MCF 10A (cell line): ENCODE measurements at places on chromosomes 6 and 20.

DNA sequence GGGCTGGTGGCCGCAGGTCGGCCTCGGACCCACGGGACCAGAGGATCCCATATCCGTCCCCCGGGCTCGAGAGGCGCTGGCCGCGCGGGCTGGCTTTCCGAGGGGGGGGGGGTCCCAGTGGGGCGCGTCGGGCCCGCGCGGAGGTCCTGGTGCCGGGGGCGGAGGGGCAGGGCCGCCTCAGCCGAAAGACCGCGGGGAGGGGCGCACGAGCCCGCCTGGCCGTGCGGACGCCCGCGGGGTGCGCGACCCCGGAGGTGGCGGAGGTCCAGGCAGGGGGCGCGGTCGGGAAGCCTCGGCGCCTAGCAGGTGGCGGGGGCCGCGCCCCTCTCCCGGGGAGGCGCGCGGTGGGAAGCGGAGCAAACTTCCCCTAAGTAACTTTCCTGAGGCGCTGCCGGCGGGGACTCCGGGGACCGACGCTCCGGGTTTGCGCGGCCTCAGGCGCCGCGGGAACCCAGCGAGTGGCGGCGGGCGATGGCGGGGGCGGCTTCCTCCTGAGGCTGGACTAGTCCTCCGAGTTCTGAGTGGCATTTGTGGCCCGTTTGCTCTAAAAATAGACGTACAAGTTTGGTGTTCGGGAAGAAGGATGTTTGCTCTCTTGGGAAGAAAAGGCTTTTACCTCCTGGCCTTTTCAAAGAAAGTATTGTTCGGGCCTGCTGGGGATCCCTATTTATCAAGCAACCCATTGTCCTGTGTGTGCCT lies 26.5 kb upstream of the BTBD3 start:
- DNase-seq = peak; percentile 40

GRCh38 chr6:134517145-134517658 lies 199.3 kb upstream of the SGK1 start:
- peak; percentile 95 for DNase-seq

DNA sequence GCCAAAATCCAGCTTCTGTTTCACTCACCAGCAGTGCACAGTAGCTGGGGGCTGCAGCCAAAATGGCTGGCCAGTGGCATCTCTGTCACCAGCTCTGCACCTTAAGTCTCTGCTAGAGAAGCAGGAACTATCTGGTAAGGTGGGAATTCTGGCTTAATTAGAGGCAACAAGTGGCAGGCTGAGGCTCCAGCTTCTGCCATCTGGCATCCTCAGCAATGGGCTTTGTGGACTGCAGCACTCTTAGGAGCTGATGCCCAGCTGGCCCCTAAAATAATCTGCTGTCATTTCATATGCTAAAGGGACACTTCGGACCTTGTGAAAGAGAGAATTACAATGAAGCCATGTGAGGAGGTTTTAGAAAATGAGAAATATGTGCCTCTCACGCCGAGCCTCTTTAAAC lies 4.6 kb upstream of the CLDN20 start:
- DNase-seq = no peak

DNA sequence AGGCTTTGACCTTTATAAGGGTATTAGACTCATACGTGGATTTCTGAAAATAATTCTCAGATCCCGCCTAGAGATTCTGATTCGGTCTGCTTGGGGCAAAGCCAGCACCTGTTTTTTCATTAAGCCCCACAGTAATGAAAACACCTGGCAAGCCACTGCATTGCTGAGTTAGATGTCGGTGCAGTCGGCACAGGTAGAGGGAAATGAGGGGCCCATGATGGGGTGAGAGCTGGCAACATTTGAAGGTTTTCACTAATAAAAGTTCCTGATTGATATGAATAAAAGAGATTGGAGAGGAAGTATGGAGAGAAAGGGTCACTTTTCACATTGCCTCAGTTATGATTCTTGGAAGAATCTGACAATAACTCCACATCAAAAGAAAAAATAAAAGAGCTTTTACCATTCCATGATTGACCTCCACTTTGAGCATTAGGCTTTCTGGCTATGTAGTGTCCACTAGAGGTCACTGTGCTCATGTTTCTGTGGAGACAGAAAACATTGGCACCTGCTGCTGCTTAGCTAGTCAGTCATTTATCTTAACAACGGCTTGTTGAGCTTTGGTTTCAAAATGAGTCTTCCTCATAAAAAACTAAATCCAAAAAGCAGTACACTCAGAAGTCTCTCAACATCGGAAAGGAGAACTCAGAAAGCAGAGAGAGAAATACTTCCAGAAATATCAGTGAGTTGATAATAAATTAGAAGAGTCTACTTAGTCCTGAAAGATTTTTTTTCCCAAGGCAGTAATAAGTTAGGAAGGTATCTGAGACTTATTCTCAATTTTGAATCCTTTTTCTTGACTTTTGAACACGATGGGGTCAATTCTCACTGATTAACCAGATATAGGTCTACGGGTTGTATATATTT lies 53.3 kb upstream of the KLHL31 start:
- DNase-seq = peak; percentile 80

- DNase-seq = no peak
These were observed 198.1 kb downstream of the MTFR2 start for GRCh38 chr6:136052031-136052430.

DNA sequence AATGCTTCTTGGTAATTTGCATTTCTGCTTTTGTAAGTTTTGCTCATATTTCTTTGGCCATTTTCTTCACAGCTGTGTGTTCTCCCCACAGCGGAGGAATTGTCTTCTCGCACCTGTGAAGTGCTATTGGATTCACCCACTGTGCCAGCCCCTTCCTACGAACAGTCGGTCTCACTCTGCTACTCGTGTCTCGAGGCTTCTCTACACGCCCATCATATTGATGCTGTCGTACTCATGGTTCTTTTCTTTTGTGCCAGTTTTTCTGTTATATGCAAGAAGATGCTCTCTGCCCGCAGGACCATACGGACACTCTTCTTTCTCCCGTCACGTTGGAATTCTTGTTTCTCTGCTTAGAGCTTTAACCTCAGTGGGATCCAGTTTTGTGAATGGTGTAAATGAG lies 200.3 kb downstream of the DLL1 start:
- no peak for DNase-seq

DNA sequence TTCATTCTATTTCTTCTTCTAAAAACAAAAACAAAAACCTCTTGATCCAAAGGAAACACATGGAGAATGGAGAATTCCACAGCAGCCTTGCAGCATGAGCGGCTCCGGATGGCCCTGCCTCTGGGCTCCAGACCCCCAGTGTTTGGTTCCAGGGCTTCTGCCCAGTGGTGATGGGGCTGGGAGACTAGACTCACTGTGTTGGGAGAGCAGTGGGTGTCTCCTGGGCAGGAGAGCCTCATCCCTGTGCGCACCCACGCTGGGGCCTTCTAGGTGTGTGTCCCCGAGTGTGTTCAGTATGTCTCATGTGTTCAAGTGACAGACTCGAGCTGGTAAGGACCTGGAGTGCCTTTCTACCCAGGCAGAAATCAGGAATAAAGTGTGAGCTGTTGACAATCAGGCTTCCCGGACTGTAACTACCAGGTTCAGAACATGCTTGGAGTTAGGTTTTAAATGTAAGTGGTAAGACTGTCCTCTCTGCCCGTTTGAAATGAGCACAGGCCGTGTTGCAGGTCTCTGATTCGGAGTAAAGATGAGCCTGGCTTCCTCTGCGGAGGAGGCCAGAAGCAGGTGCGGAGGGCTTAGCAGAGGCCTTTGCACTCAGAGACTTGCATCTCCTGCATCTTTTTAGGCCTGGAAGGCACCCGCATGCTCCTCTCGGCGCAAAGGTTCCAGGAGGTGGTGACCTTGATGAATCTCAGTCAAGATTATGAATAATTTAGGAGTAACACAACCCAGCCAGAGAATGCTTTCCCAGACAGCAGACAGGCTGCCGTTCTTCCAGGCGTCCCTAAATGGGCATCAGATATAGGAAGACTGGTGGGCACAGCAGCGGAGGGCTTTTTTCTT lies 253.6 kb downstream of the CDH26 start:
- no peak for DNase-seq

GRCh38 chr20:34791289-34792020 lies 34.0 kb downstream of the NCOA6 start:
- DNase-seq = peak; percentile 55

- DNase-seq = no peak
These were observed 68.3 kb downstream of the ANKS1A start for GRCh38 chr6:34957231-34957783.

DNA sequence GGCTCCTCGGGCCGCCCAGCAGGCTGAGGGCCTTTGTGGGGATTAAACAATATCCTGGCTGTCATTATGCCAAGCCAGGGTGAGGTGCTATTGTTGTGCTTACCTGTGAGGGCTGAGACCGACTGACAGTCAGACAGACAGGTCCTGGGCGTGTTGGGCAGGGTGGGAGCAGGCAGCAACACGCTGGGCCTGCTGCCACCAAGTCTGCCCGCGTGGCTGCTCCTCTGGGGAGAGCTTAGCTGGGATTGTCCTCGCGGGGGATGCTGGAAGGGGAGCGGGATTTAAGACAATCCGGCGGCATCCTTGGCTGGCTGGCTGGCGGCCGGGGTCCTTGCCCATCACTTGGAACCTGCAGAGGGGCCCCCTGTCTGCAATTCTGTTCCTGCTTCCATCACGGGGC lies 20.0 kb downstream of the ITPR3 start:
- DNase-seq = peak; percentile 18

DNA sequence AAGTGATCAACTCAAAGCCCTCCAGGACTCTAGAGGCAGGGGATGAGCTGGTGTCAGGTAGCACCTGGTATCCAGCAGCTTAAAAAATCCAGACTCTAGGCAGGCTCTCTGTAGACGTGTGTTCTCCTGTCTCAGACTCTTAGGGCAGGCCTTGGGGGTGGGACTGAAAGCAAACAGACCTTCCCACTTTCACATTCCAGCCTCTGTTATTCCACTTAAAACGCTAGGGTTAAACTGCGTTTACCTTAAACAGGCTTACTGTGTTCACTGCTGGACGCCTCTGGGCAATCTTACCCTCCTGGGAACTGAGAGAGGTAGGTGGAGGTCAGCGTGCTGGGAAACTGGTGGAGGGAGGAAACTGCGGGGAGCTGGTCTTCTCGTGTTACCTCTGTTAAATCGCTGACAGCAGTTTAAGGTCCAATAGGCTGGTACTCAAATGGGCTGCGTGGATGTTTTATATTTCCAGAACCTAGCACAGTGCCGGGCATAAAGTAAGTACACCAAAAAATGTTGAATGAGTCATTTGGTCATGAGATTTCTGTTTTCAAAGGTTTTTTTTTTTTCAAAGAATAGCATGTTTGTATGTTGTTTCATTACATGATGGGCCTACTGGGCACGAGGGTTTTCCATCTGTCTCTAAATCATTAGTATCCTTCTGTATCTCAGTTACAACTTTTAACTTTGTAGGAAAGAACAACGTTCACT lies at the start of gene GCNT2:
Gene GCNT2 (plus strand): TSS at position 248 of the 705 bp plus-strand sequence. CDS start 7,561 bp downstream, outside the sequence.
- peak; percentile 71 for DNase-seq

GRCh38 chr20:17628101-17628841 lies 53.8 kb downstream of the RRBP1 start:
- no peak for DNase-seq

DNA sequence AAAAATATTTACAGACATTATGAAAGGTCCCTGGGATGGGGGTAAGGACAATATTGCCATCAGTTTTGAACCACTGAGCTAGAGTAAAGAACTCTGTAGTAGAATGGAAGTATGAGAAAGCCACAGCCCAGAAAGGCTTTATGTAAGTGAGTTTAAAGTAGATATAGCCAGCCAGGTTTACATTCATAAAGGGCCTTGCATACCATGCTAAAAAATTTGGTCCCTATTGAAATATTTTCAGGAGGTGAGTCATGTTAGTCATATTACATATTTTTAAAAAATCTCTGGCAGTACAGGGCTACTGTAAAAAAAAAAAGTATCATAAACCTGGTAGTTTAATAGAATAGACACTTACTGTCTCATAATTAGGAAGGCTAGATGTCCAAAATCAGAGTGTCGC lies 3.5 kb downstream of the ZKSCAN8 start:
- DNase-seq = no peak

- no peak for DNase-seq
These were observed 169.8 kb downstream of the MMS22L start for GRCh38 chr6:97113170-97113569.

DNA sequence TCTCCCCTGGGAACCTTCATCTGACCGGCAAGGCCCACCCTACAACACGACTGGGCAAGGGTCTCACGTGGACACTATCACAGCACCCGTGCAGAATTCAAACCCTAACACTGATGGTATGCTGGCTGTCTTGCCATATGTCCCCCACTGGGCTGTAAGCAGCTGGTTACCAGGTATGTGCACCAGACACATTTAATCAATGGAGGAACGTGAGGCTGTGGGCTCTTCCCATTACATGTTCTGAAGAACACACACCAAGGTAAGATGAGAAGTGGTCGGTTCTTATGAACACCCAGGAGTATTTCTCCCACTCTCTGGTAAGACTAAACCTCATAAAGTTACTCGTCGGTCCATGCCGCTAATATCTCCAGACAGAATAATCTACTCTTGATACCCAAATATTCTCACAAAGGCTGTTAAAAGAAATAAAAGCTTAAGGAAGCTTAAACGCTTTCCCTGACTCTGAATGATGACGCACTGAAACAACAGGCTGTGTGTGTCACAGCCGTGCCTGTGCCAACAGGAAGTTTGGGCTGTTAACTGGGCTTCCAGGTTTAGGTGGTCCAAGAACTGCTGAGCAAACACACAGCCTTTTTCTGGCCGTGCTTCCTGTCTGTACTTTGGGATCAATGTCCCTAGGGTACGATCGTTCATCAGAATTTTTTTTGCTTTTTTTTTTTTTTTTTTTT lies 75.3 kb downstream of the SLC23A2 start:
- DNase-seq = peak; percentile 28

- peak; percentile 16 for DNase-seq
These were observed 668.9 kb downstream of the TFAP2A start for GRCh38 chr6:9745966-9746365.

DNA sequence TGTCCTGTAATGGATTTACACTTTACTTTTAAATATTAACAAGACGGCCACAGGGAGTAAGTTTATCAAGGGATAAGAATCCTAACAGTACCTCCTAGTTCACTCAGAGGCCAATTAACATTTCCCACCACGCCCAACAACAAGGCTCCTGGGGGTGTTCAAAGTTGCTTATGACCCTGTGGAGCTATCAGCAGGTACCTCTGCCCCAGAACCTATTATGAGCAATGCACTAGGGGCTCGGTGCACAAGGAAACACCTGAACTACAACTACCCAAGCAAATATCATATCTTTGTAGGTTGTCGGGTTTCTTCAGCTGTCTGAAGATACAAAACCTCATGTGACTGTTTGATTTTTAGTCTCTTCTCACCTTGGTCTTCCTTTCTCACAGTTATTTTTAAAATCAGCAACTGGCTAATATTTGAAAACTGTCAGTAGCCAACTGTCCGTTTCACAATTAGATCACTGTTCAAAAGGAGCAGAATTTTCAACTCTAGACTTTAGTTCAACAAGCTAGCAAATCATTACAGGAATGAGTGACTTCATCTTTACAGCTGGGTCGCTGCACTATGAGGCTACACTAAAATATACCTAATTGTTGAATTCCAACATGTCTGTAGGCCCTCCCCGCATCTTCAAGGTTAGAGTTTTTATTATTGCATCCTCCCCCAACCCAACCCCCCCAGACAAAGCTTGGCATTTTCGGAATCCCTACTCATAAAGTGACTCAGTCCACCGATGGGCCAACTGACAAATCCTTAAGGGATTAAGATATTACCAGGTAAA lies 38.1 kb downstream of the B4GALT5 start:
- DNase-seq = no peak
